ENCODE measurements at places on chromosomes 1 and 21.
A peak's percentile ranks its signal among the peaks of the same experiment; 100 is the strongest.

DNA sequence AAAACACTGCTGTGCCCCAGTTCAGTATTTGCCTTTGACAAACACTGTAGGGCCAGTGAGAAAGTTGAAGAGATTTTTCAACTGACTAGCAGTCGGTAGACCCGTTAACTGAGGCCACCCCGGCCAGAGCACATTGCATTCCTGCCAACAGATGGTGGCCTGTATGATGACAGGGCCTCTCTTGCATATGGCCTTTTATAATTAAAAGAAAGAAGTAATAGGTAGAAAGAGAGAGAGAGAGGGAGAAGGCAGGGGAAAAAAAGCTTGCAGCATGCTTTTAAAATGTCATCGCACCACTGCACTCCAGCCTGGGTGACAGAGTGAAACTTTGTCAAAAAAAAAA is 4.7 kb upstream of the C1orf174 start:
- DNase-seq = no peak

- no peak for DNase-seq
These were observed 11.2 kb upstream of the AK2 start for GRCh38 chr1:33047839-33048305.

DNA sequence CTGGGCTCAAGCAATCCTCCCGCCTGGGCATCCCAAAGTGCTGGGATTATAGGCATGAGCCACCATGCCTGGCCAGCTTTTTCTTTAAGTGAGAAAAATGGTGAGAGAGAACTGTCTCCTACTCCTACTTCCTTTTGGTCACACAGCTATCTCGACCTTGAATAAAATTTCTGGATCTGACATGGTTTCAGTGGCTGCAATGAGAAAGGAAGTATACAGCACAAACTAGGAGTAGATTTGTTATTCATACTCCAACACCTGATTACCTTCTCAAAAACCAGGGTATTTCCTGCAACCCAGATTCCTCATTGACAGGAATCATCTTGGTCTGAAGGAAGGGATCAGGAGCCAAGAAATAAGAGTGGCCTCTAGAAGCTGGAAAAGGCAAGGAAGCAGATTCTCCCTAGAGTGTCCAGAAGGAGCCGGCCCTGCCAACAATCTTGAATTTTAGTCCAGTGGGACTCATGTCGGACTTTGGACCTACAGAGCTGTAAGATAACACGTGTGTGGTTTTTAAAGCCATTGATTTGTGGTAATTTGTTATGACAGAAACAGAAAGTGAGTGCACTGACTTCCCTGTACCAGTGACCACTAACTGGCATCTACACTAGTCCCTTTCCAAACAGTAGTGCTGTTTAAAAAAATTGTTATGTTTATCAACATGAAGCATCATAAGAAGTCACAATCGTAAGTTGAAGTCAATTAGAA is 516.6 kb downstream of the SMYD3 start:
- DNase-seq = no peak

DNA sequence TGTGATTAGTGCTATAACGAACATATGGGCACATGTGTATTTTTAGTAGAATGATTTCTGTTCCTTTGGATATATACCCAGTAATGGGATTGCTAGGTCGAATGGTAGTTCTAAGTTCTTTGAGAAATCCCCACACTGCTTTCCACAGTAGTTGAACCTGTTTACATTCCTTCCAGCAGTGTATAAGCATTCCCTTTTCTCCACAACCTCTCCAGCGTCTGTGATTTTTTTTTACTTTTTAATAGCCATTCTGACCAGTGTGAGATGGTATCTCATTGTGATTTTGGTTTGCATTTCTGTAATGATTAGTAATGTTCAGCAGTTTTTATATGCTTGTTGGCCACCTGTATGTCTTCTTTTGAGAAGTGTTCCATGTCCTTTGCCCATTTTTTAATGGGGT is 81.8 kb upstream of the SLC44A3 start:
- no peak for DNase-seq

- no peak for DNase-seq
These were observed 318.3 kb downstream of the MATN1 start for GRCh38 chr1:30405081-30405480.

DNA sequence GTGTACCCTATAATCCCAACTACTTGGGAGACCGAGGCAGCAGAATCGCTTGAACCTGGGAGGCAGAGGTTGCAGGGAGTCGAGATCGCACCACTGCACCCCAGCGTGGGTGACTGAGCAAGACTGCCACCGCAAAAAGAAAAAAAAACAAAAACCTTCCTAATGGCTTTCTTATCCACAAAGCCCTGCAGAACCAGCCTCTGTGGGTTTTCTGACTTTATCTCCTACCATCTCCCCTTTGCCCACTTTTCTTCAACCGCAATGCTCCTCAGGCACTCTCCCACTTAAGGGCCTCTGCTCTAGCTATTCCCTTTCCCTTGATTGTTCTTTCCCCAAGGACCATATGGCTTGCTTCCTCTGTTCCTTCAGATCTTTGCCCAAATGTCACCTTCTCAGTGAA is 67.9 kb upstream of the PUM1 start:
- no peak for DNase-seq

GRCh38 chr1:85297855-85298629 is 21.6 kb upstream of the BCL10 start:
- DNase-seq = peak; percentile 86

- no peak for DNase-seq
These were observed 62.9 kb downstream of the RIPK4 start for GRCh38 chr21:41703857-41704501.

DNA sequence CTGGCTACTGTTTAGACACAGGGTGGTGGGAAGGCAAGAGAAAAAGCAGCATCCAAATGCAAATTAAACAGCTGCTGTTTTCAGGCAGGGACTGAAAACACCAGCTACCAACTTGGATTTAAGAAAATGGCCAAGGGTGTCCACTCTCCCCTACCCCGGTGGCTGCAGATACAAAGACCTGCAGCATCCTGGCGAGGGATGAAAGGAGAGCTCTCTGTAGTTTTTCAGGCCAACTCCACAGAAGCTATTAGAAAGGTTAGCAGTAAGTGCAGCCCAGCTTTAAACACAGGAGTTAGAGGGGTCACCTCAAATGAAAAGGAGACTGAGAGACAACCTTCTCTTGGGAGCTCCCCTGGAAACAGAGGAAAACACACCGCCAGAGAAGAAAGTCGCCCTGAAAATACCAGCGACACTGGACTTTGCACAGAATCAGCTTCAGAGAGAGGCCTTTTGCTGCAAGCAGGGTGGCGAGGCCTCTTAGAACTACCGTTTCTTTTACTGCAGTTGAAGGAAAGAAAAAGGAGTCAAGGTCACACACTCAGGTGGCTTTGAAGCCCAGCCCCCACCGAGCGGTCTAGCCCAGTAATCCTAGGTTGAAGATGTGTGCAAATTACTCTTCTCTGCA is 74.4 kb upstream of the TIAM1 start:
- DNase-seq = no peak

DNA sequence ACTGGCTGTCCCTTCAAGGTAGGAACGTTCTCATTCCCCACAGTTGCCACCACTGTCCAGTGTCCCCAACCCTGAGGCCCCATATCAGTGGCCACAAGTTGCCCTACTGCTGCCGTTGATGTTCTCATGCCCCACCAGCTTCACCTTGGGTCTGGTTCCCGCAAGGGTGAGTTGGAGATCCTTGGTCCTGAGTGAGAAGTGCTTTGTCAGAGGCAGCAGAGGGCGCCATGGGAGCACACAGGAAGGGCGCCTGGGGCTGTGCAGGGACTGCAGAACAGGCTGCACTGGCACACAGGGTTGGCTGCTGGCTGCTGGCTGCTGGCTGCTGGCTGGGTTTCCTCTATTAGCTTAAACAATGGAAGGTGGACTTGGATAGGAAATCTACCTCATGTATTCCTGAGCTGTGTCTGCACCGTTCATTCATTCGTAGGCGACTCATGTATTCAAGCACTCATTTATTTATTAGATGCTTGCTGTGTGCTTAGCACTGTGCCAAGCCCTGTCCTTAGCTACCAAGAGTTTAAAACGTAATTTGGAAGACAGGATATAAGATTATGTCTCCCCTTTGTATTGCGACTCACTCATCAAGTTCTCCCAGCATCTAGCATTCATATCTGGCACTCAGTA is 2.1 kb upstream of the S100A9 start:
- peak; percentile 76 for DNase-seq

- no peak for DNase-seq
These were observed 871.0 kb upstream of the ADAMTS5 start for GRCh38 chr21:27837936-27838335.

GRCh38 chr1:60126723-60127122 is 53.2 kb upstream of the C1orf87 start:
- no peak for DNase-seq

DNA sequence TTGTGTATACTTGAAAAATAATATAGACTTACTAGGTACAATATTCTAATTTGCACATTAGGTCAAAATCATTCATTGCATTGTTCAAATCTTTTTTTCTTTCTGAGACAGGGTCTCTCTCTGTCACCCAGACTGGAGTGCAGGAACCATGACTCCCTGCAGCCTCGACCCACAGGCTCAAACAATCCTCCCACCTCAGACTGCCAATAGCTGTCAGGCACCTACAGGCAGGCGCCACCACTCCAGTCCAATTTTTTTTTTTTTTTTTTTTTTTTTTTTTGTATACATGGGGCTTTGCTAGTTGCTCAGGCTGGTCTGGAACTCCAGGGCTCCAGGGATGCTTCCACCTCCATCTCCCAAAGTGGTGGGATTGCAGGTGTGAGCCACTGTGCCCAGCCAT is 656.9 kb downstream of the KCNT2 start:
- DNase-seq = no peak

DNA sequence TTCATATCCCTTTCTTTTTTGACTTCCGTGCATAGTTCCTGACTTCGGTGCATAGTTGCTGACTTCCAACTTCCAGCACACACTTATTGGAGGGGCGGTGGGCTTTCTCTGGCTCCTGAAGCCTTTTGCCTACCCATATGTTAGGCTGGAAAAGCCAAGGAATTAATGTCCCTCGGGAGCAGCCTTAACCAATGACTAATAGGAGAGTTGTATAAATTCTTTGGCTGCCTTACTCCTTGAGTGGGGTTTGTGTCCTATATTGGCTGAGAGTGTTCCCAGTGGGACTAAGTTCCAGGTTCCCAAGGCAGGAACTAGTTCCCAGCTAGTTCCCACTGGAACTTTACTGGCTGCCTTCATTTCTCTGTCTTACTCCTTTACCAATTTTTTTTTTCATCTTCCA is 105.7 kb downstream of the ZNF326 start:
- DNase-seq = no peak

DNA sequence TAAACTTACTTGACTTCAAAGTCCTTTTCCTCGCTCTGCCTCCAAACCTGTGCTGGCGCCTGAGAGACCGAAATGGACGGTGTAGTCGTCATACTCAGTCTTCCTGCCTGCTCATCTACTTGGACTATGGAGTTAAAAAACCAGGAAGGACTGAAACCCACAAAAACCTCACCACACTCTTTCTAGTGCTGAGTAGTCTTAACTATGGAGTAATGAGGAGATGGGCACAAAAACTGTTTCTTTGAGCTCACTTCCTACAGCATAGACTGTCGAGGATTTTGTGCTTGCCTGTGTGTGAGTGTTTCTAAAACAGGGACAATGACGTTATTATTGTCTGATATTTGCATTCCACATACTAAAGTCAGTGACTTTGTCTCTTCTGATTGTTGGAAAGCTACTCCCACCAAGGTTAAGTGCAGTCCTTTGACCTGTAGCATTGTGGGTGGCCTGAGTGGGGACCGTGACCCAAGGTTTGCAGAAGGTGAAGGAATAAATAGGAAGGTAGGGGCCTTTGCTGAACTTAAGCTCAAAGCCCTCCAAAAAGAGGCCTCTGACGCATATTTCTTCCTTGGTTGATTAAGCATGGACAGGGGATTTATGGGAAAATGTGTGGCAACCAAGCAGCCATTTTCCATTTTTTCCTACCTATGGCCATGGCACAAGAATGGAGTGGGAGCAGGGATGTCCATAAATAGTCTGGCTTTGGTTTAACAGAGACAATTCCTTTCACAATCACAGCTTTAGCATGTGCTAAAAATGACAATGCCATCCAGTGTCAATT is 109.6 kb downstream of the ZBTB18 start:
- DNase-seq = no peak

DNA sequence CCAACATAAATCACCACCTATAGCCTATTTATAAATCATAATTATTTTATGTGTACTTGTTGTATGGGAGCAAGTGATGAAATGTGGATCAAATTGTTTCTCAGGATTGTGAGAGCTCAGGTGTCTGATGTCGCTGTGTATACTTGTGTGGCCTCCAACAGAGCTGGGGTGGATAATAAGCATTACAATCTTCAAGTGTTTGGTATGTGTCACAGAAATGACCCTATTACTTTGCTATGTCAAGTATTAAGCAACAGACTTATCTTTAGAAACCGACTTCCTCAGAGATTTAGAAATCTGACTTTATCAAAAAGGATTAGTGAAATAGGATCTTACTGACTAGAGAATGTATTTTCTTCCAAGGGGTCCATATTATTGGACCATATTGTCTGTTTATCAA is 280.9 kb downstream of the TPR start:
- no peak for DNase-seq

GRCh38 chr1:245258271-245258920 is 103.6 kb downstream of the KIF26B start:
- no peak for DNase-seq

GRCh38 chr1:22001409-22001808 is at the start of gene CELA3A:
TSS of gene CELA3A (plus strand) at chr1:22001657. CDS start at chr1:22001675, 18 bp downstream.
- no peak for DNase-seq

DNA sequence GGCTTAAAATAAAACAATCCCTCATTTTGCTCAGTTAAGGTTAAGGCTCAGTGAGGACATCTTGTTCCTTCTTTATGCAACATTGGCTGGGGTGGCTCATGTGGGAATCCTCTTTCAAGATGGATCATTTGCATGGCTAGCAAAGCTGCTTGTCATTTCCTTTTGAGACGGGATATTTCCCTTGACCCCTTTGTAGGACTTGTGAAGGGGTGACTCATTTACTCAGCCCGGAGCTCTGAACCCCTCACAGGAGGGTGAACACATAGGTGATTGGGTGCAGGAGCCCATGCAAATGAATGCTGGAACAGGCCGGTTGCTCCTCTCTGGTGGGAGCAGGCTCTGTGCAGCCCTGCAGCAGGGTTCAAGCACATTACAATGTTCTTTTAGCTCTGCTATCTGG is 15.8 kb upstream of the C8A start:
- no peak for DNase-seq

All from MG63 (cell line).